ENCODE measurements at places on chromosomes 6 and 20.

- no peak for DNase-seq
These were observed 187.5 kb upstream of the FKBP1C start for GRCh38 chr6:63023726-63024125.

DNA sequence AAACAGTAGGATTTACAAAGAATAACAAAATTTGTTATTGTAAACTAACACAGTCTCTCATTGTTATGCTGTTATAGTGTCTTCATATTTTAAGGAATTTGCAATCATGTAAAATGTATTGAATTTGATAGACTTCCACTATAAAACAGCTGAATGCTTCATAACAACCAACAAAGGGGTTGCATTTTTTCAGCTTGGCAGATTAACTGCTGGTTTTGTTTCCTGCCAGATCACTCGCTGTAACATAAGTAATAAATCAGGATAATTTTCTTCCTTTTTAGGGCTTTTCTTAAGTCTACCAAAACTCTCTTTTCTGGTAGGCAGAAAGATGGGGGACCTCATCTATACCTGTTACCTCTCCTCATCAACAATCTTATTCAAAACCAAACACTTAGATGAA is 169.8 kb downstream of the SAMD5 start:
- no peak for DNase-seq

DNA sequence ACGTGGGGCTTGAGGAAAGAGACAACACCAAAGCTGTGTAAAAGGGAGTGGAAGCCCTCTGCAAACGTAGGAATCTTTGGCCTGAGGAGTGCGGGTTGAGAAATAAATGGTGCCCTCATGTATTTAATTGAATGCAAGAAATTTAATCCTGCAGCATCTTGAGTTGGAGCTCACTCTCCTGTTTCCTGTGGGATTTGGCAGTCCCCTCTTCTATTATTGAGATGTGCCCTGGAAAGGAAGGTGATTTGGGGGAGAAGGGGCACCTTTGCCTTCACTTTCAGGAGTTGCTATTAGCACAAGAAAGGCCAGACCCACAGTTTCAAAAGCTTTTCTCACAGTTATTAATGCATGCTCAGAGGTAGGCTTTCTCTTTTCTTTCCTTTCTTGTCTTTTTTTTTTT is 201.4 kb upstream of the HDDC2 start:
- DNase-seq, result no peak

- no peak for DNase-seq
These were observed 5.1 kb downstream of the UBE2V1 start for GRCh38 chr20:50107796-50108331.

DNA sequence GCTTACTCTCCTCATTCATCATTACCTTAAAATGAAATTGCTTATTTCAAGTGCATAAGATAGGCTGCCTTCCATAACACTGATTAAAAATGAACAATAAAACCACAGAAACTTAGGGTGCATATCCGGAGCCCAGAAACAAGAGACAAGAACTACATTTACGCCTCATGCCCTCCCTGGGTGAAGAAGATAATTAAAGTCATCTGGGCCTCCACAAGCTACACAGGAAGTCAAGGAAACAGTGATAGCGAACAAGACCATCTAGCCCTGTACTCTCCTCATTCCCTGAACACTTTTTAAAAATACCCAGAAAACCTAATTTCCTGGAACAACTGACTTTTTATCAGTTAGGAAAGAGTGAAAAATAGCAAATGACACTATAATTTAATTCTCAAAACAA is 6.3 kb downstream of the SOD2 start:
- DNase-seq, result no peak

DNA sequence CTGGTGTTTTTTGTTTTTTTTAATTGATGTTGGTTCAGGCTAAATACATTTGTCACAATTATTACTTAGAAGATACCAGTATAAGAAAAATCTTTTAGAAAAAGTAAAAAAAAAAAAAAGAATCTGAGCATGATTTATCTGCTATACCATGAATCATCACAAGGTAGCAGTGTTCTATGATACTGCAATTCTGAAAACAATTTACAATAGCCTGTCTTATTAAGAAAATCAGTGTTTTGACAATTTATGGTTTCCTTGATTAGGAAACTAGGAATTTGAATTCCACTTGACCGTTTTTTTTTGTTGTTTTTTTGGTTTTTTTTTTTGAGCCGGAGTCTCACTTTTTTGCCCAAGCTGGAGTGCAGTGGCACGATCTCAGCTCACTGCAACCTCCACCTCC is 9.3 kb upstream of the MAK start:
- DNase-seq, result no peak

DNA sequence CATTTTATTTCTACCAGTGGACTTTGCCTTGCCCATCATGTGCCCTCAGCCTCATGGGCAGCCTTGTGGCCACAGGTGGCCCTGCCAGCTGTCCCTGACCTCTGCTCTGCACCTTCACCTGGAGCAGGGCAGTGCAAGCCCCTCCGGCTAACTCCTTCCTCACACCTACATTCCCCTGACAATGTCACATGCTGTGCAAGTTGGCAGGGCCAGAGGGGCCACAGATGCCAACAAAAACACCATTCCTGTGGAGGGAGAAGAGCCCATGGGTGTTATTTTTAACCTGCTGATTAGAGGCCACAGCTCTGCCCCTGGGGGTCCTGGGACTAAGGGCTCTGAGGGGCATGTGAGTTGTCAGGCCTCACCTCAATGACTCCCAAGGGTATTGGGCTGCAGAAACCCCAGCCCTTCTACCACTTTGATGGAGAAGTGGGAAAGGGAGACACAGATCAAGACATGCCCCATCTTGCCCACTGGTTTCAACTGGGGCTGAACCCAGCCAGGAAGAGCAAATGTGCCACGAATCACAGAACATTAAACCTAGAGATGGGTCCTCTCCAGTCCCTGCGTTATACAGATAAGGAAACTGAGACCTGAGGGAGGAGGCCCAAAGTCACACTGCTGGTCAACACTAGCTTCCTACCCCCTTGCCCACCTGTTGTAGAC is 65.0 kb downstream of the MRPL14 start:
- no peak for DNase-seq

DNA sequence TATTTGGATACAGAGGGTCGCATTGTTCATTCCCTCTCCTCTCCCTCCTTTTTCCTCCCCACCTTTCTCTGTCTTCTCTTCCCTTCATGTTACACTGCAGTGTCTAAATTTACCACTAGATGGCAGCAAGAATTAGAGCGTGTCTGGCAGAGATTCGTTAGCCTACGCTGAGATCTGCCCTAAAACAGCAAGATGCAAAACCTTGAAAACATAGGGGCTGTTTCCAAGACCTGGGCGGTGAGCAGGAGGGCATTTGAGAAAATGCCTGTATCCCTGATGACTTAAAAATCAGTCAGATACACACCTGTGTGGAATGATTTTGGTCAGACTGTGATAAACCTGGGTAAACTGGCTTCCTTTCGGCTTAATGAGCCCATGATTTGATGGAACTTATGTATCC is 101.5 kb upstream of the ISM1 start:
- DNase-seq, result peak; percentile 72

DNA sequence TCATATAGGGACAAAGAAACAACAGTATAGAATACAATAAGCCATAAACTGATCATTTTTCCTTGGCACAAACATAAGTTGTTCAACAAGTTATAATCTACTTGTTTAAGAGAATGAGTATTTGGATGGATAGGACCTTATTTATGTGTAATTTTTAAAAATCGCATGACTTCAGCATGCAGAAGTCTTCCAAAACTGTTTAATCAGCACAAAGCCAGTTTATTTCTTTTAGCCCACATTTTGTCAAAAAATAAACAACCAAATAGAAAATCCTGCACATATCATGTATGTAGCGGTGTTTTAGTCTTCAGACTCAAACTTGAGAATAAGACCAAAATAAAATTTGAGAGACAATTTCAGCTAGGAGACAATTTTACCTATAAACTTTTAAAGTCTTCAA is 304.7 kb downstream of the TRDN start:
- DNase-seq, result no peak

GRCh38 chr6:140541288-140541687 is 1166.8 kb upstream of the CITED2 start:
- no peak for DNase-seq

DNA sequence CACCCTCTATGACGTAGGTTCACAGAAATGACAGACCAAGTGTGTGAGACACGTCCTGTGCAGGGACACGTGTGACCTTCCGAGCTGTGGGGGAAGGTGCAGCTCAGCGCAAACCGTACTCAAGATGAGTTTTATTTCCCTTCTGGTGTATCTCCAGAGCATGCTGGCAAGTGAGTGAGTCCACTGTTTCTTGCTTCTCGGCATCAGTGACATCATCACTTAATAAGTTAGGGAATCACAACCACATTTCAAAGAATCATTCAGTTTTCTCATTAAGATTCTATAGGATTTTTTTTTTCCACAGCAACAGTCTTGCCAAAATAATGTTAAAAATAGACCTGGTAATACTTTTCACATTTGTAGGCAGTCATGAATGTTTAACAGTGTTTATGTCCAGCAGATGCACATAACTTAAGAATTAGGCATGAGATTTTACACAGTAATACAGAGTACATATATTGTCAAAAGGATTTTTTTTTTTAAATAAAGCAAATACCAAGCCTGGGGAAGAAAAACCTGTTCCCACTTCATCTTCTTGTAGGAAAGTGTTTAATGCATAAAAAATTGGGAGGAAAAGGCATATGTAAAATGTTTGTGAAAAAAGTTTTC is 417.8 kb downstream of the CDC5L start:
- DNase-seq, result no peak

DNA sequence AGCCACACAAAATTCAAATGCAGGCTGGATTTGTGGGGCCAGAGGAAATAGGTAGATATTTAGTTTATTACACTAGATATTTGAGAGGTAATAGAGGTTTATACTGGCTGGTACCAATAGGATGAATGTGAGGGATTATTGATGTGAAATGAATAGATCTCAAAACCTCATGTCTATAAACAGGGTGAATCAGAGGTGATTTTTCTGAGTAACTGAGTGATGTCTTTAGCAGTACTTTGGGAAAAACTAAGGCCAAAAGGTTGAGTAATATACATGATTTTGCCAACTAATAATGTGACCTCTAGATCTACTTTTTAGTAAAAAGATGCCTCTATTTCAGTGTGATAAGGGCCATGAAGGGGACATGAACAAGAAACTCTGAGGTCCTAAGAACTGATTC is 86.8 kb downstream of the HAO1 start:
- DNase-seq, result no peak

GRCh38 chr6:76465410-76465809 is 392.9 kb upstream of the IMPG1 start:
- no peak for DNase-seq

- DNase-seq, result no peak
These were observed 4.9 kb downstream of the FRMD1 start for GRCh38 chr6:168073937-168074730.

- DNase-seq, result peak; percentile 26
These were observed 826 bp upstream of the PYGB start for GRCh38 chr20:25247000-25247517.

DNA sequence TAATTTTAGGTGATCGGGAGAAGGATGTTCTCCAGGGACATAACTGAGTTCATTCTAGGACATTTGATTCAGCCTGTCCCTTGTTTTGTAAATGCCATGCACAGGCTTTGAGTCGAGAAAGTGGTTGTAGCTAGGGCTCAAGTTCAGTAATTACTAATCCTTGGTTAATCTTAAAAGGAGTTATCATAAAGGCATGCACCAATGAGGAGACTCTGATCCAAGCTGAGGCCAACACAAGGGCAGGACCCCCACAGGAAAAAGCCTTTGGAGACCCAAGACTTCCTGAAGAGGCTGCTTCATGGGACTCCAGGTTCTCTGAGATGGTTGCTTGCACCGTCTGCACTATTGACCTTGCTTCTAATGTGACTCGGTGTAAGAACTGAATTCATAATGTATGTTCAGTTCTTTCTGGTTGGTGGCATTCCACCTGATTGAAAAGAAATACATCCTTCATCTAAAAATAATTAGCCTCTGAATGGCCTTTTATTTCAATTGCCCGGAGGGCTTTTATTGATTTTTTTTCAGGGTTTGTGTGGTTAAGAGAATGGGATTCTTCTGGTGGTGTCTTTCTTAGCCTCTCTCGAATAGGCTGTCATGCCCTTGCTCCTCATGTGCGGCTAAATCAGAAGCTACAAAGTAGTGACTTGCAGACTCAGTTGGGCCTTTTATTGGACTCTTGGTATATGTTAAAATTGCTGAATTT is 201.7 kb upstream of the PLCB4 start:
- no peak for DNase-seq

DNA sequence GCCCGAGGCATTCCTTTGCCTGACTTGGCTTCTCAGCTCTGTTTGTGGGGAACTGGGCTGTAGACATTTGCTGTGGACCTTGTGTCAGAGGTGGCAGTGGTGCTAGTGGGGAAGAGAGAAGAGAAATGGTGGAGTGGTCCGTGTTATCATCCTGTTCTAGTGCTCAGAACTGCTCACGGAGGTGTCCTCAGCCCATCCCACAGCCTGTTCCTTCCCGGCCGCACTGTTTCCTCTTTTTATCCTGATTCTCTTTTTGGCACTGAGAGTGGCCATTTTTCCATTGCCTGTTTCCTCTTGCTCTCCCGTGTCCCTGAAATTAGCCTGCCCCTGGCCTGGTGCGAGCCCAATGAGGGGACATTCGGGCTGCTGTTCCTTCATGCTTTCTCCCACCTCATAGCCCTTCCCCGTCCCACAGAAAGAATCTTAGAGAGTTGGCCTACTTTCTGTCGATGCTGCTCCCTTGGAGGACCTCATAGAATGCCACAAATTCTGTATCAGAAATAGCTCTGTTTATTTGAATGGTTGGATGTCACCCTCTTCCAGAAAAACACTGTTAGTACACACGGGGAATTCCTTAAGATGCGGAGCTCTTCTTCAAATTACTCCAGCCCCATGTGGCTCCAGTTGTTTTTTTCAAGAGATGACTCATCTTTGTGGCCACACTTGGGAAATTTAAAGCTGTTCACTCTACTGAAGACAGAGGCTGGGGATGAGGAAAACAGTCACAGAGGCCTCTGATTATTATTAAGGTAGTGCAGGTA is 26.1 kb downstream of the FARS2 start:
- DNase-seq, result no peak

Measured in CD4-positive, alpha-beta T cell treated with Interleukin-17A for 1 hour (primary cell).